ENCODE measurements at places on chromosomes 5 and 9. TPM values are rescaled to one million over a fixed set of nuclear protein-coding genes. Genes with fewer than 3 reads are reported as not detected.

Gene PCDHGA11
- total RNA-seq = 10.8 TPM

Gene CRHBP
- total RNA-seq = 108 TPM

Gene NIM1K
- total RNA-seq = 0.15 TPM

Gene TMC1
- not detected for total RNA-seq

Gene CCDC192
- 0.26 TPM for total RNA-seq

Gene SOX30
- 0.15 TPM for total RNA-seq

Gene DMRTA1
- total RNA-seq = 6.3 TPM

Gene NME5
- total RNA-seq = 0.82 TPM

Gene TMED7
- total RNA-seq = 89.9 TPM

Gene RNF183
- total RNA-seq = not detected

DNA sequence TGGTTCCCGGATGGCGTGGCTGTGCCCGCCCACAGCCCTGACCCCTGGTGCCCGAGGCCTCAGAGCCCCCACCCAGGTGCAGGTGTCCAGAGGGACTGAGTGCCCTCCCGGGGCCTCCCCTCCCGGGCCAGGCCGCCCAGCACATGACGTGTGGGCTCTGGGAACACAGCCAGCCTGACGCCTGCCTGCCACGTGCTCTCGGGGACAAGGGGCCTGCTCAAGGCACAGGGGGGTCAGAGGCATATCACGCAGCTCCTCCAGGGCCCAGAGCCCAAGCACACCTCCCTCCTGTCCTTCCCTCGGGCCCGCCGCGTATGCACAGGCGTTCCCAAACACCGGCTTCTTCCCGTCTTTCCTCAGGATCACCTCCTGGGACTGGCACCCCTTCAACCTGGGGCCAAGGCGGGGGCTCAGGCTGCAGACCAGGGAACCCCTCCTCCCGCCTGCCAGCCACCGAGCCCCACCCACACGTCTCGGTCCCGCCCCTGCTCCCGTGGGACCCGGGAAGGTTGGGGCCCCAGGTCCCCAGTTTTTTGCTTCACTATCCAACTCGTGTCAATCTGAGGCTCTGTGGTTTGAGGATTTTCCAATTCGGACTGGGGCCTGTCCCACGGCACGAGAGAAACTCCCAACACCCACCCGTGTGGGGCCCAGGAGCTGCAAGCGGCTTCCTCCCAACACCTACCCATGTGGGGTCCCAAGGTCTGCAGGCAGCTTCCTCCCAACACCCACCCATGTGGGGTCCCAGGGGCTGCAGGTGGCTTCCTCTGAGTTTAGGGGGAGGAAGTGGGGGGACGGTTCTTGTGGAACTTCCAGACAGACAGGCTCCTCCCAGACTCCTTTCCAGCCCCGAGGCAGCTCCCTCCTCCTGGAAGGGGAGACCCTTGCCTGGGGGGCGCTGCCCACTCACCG, 1.5 kb downstream of the LCN10 start:
- no peak for DNase-seq

DNA sequence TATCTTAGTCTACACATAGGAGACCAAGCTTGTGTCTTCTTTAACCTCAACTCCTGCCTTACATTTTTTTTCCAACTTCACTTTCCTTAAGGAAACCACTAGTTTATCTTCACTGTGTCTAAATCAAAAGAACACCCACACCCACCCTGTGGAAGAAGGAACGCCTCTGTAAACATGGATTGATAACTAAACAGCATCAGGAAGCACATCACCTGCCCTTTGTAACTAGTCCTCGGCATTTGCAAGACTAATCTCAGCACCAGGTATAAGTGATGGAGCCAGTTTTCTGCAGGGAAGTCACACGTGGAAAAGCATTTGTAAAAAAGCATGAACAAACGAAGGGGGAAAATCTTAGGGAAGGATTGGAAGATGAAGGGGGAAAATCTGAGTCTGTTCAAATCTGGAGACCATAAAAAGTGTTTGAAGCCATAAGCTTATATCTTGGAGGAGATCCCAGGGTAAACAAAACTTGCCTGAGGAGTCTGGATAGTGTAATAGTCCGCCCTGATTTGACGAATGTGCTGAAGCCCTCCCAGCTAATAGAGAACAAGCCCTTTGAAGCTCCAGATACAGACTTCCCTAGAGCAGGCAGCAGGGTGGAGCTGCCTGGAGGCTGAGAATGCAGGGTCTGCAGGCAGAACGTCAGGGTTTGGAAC, 117.3 kb upstream of the LHFPL2 start:
- DNase-seq = no peak

DNA sequence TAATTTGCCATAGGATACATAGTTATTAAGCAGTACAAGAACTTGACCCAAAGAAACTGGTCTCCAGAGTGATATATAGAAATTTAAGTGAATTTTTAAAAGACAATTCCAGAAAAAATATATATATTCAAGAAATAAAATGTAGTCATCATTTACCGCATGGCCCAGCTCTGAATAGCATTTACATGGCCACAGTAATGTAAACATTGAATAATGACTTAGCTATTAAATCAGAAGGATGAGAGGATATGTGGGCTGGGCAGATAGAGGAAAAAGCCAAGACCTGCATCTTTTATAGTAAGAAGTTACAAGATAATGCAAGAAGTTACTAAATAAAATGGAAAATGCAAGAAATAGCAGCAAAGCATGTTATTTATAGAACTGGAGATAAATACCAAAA, 405.2 kb upstream of the WWC1 start:
- DNase-seq = no peak

DNA sequence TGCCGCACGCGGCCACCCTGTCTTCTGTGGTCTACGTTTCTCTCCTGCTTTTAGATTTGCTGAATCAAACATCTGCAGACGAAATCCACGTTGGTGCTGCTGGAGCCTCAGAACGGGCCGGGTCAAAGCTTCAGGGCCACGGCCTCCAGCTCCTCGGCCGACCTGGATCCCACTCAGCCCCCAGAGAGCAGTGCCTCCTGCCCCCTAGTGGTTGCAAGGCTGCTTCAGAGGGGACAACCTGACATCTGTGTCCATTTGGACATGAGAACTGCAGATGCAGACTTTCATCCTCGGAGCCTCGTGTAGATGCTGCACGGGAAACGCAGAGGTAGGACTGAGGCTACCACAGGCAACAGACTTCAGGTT, 23.0 kb upstream of the SLC6A3 start:
- peak; percentile 74 for DNase-seq

- DNase-seq = peak; percentile 64
These were observed 70.2 kb upstream of the ALDH1A1 start for GRCh38 chr9:73023025-73023541.

DNA sequence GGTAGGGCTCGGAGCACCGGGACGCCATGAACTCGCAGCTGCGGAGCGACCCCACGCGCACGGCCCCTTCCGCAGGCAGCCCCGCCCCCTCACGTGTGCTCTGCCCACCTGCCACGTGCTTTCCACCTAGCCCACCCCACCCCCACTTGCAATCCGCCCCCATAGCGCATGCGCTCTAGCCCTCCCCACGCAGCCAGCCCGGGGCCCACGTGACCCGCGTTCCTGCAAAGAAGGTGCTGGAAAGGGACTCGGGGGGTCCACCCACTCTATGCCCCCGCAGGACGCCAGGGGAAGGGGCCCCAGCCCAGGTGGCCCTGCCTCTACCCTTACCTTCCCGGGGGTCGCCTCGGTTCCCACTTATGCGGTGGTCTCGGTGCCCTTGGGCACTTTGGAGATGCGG, at the start of gene SOHLH1:
Gene SOHLH1 (minus strand): TSS at position 42 of the 400 bp plus-strand sequence. CDS start 14 bp downstream, at position 28.
- no peak for DNase-seq

DNA sequence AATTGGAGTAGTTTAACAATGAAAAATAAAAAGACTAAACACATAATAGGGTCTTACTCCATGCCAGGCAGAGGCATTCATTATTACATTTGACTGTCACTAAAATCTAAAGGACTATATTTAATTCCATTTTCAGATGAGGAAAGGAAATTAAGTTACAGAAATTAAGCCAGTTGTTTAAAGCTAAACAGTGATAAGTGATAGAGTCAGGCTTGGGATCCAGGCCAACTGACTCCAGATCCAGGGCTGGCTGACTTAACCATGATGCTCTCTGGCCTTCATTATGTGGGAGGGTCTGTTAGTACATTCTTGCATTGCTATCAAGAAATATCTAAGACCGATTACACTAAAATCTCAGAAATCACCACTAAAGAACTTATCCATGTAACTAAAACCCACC, 107.2 kb downstream of the ARHGEF28 start:
- no peak for DNase-seq

GRCh38 chr9:20784196-20784595, 100.1 kb downstream of the FOCAD start:
- no peak for DNase-seq

- no peak for DNase-seq
These were observed 8.4 kb downstream of the IRX2 start for GRCh38 chr5:2742921-2743679.

- DNase-seq = peak; percentile 56
These were observed 99.3 kb upstream of the NIPBL start for GRCh38 chr5:36777105-36777757.

DNA sequence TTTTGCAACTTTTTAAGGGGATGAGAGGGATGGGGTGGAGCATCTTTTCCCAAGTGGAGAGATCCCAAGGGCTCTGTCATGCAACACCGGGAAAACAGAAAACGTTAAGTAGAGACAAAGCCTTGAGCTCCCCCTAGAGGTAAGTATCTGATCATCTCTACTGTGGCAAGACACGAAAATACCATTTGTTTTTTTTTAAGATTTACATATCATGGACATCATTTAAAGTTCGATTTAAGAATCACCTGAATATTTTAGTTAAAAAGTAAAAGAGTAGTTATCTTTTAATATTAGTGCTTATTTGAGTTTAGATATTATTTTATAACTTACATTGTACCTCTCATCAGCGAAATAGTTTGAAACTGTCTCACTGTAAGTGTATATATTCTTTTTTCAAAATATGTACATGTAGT, 200.4 kb downstream of the LRRC70 start:
- DNase-seq = peak; percentile 31

DNA sequence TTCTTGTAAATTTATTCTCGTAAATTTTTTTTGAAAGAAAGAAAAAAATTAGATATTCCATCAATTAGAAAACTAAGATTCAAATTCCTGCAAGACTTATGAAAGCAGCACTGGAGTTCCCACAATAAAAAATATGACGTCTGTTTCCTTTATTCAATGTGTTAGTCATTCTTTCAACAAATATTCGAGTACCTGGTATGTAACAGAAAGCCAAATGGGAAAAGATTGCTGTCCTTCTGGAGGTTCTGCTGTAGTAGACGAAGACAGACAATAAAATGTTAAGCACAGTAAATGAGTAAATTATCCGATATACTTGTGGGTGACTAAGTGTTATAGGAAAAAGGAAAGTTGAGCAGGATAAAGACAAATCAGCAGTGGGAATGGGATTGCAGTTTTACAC, 92.2 kb downstream of the ADAMTSL1 start:
- no peak for DNase-seq

GRCh38 chr5:149039506-149039905, 23.4 kb downstream of the SH3TC2 start:
- no peak for DNase-seq

GRCh38 chr5:132027027-132027426, 15.6 kb upstream of the ACSL6 start:
- DNase-seq = no peak

DNA sequence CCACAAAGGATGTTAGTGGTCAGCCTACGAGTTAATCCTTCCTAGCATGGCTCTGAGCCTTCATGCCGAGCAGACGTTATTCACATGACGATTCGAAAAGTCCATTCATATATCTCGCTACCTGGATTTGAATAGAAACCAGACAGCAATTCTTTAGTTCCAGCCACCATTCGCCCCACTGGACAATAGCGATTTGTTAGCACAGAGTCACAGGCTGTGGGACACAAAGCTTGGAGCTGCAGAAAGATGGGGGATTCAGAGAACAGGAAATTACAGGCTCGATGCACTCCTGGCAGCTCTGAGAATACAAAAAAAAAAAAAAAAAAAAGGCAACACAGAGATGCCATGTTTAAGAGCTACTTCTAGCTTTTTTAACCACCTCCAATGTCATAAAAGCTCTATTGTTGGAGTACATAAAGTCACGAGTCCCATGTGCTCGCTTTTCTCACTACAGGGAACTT, 110.7 kb downstream of the NR6A1 start:
- DNase-seq = peak; percentile 28

DNA sequence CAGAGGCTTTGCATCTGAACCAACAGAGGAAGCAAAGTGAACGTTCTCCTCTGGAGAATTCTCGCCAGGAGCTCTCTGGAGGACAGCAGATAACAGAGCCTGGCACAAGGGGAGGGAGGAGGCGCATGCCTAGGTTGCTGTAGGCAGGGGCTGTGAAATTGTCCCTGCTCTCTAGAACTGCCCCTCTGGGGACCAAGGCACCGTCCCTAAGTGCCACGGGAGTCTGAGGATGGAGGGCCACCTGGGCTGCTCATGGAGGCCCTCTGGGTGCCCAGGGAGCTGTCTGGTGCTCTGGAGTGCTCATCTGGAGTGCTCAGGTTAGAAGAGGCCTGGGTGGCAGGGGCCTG, 77.6 kb downstream of the CACNA1B start:
- DNase-seq = no peak

DNA sequence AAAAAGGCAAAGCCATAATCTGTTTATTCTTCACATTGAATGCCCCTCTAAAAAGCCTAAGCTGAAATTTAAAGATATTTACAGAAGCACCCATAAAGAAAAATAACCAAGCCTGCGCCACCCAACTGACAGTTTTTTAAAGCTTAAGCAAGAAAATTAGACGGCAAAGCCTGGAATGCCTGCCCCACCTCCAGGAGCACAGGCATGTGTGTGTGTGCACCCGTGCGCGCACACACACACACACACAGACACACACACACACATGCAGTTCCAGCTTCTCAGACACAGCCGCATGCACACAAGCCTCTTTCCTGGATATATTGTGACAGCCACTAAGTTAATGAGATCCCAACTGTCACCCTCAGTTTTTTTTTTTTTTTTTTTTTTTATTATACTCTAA, 88.2 kb downstream of the FRMD3 start:
- no peak for DNase-seq

DNA sequence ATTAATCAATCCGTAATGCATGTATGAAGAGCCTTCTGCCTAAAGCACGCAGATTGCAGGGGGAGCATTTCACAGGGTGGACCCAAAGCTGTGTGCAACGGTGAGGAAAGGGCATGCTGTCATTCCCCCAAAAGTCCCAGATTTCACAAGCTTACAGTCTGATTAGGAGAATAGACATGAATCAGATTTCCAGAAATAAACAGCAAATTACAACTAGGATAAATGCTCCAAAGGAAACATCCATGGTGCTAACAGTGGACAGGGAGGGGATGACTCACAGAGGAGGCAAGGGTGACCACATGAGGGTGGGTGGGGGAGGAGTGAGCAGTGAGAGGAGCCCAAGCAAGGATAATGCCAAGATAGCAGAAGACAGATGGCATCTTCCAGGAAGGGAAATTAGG, 258.4 kb upstream of the TAS2R1 start:
- DNase-seq = no peak

DNA sequence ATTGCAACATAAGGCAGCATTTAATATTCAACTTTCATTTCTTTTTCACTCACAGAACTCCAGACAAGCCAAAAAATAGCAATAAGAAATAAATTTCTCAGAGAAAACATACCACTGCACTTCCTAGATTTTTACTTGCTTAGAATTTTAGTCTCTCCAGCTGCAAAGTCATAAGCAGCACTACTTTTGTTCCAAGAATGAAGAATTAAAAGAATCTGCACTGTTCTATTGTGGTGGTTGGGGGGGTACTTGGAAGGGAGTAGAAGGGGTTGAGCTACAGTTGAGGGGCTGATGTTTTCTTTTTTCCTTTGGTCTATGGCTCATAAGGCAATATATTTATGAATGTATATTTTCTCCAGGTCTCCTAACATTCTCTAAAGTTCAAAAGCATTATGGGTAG, 144.5 kb downstream of the KIAA0825 start:
- no peak for DNase-seq
